ENCODE measurements at places on chromosomes 5 and 9.

- no peak for DNase-seq
Measured at GRCh38 chr5:114467729-114468128, 105.9 kb downstream of the KCNN2 start.

GRCh38 chr5:149731332-149731616 is 1.2 kb downstream of the PPARGC1B start:
- DNase-seq, result no peak

GRCh38 chr5:10507575-10508096 is 56.2 kb upstream of the ANKRD33B start:
- DNase-seq, result no peak

- DNase-seq, result no peak
Measured at GRCh38 chr9:93007529-93008058, 50.9 kb upstream of the SUSD3 start.

DNA sequence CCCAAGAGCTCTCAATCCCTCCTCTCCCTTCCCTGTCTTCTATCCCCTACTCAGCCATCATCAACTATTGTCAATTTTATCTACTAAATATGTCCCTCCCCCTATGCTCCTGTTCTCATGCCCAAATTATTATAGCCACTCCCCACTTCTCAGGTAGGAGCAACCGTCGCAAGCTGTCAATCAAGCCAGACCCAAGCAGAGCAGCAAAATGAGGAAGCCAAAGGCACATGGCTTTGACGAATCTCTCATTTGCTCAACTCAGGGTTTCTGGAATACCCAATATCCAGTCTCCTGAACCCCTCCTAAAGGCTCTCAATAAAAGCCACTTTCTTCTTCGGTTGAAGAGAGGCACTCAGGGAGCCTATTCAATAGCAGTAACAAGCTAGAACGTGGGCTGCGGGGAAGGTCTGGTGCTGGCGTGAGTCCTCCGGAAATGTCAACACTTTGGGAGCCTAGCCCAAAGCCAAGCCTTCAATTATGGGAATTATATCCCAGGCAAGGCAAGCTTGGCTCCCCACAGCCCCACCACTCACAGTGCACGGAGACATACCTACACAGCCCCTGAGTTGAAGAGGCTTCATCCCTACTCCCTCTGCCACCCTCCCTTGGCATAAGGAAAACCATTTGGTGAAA is 47.7 kb downstream of the SIL1 start:
- no peak for DNase-seq

DNA sequence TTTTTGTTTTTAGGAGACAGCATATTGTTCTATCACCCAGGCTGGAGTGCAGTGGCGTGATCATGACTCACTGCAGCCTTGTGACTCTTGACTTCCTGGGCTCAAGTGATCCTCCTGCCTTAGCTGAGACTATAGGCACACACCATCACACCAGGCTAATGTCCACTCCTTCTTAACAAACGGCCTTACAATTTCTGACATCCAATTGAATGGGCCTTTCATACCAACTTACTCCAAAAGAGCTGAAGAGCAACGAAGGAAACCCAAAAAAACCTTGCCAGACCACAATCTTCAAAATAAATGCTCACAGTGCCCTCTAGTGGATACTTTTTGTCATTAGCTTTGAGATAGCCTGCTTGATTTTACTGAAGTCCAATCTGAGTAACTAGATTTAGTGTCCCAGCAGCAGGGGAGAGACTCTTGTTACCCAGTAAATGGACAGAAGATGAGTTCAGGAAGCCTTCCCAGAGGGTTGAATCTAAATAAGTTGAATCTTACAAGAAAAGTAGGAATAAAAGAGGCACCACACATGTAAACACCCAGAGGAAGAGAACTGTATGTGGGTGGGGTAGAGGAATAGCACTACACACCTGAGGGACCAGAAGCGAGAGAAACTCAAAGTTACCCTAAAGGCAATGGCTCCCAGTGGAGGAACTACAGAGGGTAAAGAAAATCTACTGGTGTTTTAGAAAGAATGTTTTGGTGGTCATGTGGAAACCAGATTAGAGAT is 9.3 kb downstream of the ZNF622 start:
- no peak for DNase-seq
